Activated CD4-positive, alpha-beta T cell treated with anti-CD3 and anti-CD28 coated beads, Interleukin-2, Interleukin-6, amounts not matched to agents 100 ng/mL and 50 ng/mL, durations not matched to agents 16 hours and 8 hours (primary cell): ENCODE measurements at places on chromosomes 7 and 10.

DNA sequence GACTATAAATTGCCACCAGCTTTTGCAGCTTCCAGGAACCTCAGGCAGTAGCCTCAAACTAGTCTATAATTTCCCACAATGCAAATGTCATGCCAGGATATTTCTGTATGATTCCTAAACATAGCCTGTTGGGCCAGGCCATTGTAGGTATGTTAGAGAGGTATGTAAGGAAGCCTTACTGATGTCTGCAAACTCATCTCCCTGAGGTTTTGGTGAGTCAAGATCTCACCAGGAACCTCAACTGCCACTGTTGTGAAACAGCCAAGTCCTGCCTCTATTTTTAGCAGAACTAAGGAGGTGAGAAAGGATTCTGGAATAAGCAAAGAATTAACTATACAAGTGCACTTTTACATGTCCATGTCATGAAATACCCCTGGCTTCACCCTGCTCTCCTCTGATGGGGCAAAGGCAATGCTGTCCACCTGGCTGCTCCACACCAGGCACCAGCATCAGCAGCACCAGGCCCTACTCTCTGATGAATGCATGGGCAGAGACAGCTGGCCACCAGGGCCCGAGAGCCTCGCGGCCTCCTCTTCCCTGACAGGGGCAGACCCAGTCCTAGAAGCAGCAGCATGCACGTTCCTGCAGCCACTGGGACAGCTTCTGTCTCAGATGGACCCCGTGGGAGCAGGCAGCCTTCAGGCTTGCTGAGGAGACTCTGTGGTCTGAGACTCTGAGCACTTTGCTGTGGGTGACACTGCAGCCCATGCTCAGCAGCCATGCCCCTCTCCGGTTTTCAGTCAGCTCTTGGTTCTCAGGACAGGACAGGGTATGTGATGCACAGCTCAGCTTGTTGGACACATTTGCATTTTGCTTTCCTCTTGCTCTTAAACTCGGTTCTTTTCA is 147.3 kb downstream of the ZMYND11 start:
- peak; percentile 50 for DNase-seq

GRCh38 chr10:86203162-86203905 is 163.3 kb downstream of the GRID1 start:
- DNase-seq: peak; percentile 8

DNA sequence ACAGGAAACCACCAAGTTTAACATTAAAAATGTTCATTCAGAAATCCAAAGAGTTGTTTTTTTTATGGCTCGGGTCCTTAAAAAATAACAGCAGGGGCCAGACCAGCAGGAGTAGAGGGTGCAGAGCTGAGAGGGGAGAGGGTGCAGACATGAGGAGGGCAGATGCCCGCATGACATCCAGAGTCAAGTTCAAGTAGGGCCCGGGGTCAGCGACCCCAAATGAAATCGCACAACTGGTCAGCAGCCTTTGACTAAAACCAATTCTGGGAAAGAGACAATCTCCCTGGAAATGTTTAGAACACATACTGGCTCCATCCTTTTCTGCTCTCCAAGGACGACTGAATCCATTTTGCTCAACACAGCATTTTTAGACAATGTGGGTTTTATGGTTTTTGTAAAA is 297.5 kb downstream of the FGFR2 start:
- no peak for DNase-seq

DNA sequence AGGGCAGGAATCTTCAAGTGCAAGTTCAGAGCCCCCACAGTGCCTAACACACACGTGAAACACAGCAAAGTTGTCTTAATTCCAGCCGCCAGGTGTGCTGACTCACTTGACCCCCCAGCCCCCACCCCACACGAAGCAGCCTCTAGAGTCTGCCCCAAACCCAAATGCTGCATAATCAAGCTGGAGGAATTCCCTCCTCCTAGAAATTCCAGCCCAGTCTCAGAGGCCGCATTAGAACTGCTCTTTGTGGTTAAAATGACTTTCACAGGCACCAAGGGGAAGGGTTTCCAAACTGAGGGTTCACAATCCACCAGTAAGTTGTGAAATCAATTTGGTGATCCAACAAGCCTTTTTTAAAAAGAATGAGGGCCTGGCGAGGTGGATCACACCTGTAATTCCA is 67.0 kb upstream of the PLXNA4 start:
- no peak for DNase-seq

- no peak for DNase-seq
These were observed 76.5 kb upstream of the TCF7L2 start for GRCh38 chr10:112873541-112873940.

- no peak for DNase-seq
These were observed 303.0 kb upstream of the SP8 start for GRCh38 chr7:21089653-21090052.

GRCh38 chr10:119845656-119846055 is 27.0 kb downstream of the MCMBP start:
- no peak for DNase-seq

- DNase-seq: no peak
These were observed 184.1 kb downstream of the DOCK4 start for GRCh38 chr7:112022128-112022527.

DNA sequence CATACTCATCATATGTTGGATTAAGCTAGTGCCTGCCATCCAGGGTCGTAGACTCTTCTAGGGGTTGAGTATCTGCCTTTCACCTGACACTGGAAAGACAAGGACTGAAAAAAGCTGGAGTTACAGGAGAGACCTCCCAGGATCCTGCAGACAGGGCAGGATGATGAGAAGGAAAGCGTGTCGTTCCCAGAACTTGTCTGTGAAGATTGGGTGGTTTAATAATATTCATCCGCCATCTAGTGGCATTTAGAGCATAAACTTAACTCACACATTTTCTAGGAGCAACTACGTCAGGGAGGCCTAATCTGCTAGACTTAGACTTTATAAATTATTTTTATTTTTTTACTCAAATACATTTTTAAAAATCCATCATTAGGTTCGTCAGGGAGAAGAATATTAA is 59.6 kb downstream of the ADRB1 start:
- peak; percentile 26 for DNase-seq

DNA sequence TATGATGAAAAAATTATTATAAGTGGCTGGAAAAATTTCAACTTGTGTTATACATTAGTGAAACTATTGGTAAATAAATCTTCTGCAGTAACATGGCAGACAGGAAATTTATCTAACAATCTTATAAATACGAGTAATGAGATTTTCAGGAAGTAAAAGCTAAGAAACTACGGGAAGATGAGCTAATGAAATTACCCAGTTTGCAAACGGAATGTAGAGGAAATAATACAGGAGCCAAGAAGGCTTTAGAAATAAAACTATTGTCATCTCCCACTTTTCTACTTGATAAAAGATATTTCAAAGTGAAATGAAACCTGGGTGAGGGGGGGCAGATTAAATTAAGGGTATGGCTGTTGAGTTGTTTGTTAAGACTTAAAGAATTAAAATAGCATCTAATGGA is 332.5 kb upstream of the SORCS1 start:
- DNase-seq: no peak

DNA sequence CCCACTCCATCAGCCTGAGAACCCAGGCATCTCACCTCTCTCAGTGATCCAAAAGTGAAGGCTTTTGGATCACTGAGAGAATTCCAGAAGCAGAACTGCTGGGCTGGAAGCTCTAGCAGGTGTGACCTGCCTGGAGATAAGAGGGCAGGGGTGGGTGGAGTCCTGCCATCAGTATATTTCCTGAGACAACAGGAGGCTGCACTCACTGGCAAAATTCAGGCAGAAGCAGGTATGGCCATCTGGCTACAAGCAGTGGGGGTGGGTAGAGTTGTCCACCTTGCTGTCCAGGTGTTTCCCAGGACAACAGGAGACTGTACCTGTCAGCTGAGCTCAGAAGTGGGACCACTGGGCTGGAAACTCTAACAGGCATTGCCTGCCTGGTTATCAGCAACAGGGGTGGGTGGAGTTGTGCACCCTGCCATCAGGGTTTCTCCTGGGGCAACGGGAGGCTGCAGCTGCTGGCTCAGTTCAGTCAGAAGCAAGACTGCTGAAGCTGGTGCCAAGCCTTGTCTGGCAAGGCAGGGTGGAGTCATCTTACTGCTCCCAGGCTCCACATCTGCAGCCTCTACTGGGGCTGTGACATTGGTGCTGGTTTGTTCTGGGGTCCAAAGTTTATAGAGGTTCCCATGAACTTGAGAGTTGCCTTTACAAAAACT is 47.2 kb upstream of the SFTPD start:
- no peak for DNase-seq

GRCh38 chr7:92042056-92042737 is 92.1 kb downstream of the CYP51A1 start:
- no peak for DNase-seq

- DNase-seq: no peak
These were observed 32.6 kb downstream of the AP5Z1 start for GRCh38 chr7:4808026-4808425.

- no peak for DNase-seq
These were observed 33.4 kb downstream of the INPP5A start for GRCh38 chr10:132570771-132571649.

GRCh38 chr7:128005117-128005516 is 26.1 kb downstream of the LRRC4 start:
- no peak for DNase-seq

GRCh38 chr10:77030974-77031373 is 606.6 kb downstream of the KCNMA1 start:
- DNase-seq: no peak

DNA sequence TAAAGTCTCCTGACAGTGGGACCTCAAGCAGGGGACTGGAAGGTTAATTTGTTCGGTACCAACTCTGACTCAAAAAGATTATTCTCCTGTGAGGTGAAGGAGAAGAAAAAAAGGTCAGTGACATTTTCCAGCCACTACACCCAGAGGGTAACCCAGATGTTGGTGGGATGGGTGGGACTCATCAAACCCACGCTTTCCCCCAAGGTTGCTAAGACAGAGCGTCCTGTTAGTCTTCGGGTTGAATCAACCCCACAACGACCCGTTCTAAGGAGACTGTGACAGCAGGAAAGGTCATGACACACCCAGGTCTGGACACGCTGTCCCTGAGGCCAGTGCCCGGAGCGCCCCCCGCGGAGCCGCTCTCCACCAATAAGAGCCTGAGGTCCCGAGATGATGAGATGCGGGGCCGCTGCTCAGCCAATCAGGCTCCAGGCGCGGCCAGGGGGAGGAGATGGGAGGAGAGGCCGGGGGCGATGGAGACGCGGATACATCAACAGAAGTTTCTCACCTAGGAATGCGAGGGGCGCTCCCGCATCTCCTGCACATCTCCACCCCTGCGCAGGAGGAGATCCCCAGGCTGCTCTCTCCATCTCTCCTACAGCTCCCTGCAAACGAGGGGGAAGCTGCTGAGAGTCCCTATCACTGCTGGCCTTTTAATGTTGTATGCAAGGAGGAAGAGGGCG is at the start of gene WNT16:
TSS of gene WNT16 (plus strand) at position 493 of the 683 bp plus-strand sequence. CDS start 293 bp downstream, outside the sequence.
- DNase-seq: no peak

DNA sequence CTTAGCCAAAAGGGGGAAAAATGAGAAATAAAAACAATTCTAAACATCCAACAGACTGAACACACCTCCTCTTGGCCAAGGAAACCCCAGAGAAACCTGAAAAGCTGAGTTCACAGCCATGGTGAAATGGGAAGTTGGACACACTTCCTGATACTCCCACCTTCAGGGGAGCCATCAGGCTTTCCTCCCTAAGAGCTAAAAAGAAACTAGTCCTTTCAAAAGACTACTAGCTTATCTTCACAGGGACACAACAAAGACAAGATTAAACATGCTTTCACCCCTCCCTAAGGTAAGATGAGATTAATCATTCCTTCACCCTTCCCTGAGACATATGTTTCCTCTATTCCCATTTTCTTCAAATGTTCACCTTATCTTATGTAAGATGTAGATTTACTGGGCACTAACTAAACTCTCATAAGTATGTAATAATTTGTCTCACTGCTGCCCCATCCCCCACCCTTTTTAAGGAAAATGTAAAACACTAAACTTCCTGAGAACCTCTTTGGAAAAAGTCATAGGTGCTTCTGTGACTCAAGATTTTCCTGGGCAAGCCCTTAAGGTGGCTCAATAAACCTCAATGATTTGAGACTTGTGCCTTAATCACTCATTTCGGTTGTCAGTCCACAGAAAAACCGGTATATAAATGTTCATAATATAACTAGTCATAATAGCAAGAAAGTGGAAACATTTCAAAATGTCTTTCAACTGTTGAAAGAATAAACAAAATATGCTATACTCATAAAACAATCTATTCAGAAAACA is 40.5 kb downstream of the HTR7 start:
- no peak for DNase-seq

GRCh38 chr7:90298145-90299038 is 22.7 kb downstream of the FAM237B start:
- DNase-seq: peak; percentile 29

GRCh38 chr10:96626795-96627194 is 40.0 kb upstream of the TM9SF3 start:
- DNase-seq: no peak

- DNase-seq: no peak
These were observed 18.2 kb downstream of the NT5C3A start for GRCh38 chr7:33044401-33044718.

DNA sequence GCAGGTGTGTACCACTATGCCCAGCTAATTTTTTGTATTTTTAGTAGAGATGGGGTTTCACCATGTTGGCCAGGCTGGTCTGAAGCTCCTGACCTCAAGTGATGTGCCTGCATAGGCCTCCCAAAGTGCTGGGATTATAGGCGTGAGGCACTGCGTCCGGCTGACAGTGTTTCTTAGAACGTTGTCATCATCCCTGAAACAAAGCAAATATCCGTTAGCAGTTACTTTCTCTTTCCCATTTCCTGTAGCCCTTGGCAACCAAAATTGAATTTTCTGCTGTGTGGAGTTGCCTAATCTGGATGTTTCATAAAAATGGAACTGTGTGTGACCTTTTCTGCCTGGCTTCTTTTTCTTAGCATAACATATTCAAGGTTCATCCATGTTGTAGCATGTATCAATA is 22.4 kb downstream of the ZNF33A start:
- no peak for DNase-seq

- no peak for DNase-seq
These were observed 361.7 kb downstream of the AUTS2 start for GRCh38 chr7:69959789-69960499.

DNA sequence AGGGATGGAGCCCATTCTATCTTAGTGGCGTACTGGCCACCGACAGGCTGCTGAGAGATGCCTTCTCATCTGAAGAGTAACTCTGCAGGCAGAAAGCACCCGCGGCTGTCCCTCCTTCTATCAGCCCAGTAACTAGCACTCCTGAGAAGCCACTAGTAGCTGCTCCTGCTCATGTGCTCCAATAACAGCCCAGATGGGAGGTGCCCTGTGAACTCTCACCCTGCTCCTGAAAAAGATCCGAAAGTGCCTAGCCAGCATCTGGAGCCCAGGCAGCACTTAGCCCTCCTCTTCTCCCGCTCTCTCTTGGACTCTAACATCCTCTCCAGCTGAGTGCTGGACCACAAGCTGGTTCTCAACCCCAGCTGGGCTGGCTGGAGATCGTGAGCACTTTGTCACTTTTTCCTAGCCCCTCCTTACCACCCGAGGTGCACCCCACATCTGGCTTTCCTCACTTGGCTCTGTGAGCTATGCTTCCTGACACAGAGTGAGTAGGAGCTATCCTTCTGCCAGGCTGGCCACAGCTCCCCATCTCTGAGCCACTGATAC is 239.2 kb downstream of the GRID1 start:
- DNase-seq: no peak
